Eye (tissue), 1 donor: ENCODE measurements at places on chromosomes 3 and 15.

- DNase-seq, result no peak
These were observed 227.3 kb downstream of the CACNA2D3 start for GRCh38 chr3:54349691-54350090.

DNA sequence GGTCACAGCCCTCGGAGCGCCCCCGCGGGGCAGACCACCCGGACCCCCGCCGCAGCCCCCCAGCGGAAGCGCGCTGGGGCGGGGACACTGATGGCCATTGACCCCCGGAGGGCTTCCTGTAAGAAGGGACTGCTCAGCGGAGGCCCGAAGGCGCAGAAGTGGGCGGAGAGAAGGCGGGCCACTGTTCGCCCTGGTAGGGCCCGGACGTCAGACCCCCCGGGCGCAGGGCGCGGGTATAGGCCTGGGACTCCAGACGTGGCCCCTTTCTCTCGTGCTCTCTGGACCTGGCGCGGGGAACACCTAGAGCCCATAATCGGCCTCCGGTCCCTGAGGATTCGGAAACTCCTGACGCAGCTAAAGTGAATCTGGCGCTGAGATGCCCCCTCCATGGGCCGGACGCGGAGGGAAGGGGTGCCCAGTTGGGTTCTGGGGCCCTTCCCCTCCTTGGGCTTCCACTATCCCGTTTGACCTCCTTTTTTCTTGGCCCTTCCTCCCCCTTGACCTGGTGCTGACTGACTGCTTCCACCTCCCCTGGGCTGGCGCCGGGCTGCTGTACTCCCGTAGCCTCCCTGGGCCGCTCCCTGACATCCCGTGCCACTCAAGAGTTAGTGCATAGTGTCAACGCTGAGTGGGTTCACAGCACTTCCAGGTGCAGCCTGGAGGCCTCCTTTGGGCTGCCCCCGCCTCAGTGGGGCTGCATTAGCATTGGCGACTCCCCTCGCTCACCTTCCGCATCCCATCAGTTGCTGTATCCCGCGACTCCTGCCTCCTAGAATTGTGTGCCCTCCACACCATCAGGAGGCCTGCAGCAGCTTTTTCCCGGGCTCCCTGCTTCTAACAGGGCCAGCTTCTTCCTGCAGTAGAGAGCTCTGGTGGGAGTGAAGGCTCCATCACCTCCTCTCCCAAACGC, 694 bp downstream of the ABTB1 start:
- peak; percentile 42 for DNase-seq

GRCh38 chr3:174440253-174440701, 418.9 kb upstream of the NAALADL2 start:
- DNase-seq, result no peak

- DNase-seq, result no peak
These were observed 10.1 kb downstream of the TERC start for GRCh38 chr3:169754711-169755110.

- DNase-seq, result peak; percentile 73
These were observed 90.1 kb downstream of the FBN1 start for GRCh38 chr15:48555241-48555881.

- DNase-seq, result no peak
These were observed 15.9 kb upstream of the ERC2 start for GRCh38 chr3:56484122-56484521.

- no peak for DNase-seq
These were observed 22.4 kb downstream of the CXCR6 start for GRCh38 chr3:45965653-45966052.

DNA sequence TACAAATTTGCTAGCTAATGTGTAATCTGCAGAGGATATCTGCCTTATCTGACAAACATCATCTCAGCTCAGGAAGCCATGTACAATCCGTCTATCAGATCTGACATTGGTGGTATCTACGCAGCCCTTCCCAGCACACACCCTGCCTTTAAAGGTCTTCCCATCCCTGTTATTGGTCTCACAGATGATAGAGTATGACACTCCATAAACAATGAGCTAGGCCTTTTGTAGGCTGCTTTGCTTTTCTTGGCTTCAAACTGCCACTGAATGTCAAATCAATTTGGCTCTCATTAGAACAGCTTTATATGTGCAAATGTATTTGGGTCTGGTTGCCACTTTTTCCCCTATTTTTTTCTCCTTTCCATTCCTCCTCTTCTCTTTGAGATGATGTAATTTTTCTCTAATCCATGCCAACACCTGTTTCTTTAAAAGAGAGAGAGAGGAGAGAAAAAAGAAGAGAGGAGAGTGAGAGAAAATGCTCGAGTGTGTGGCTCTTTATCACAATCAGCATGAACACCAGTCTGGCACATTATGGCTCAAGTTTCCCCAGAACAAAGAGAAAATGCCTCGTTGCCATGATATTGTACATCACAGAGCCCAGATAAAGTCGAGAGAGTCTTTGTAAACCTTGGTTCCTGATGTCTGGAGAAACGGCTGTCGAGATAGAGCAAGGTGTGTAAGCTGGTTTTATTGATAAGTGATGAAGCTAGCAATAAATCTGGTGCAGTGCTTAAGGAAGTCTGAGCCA, 80.8 kb upstream of the DPH6 start:
- DNase-seq, result peak; percentile 83

- peak; percentile 89 for DNase-seq
These were observed 109.3 kb downstream of the SHQ1 start for GRCh38 chr3:72738752-72739530.

DNA sequence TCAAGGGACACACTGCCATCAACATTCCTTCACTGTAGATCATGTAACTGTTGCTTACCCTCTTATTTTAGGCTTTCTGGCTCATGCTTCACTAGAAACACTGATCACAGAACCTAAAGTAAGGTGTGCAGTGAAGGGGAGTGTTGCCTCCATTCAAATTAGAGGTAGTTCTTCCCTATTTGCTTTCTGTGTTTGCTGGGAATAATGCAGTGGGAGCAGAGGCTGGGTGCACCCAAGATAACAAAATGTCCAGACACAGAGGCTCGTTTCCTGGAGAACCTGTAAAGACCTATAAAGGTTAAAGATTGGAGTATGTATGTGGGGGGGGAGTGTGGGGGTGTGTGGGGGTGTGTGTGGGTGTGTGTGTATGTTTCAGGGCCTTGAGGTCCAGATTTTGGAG, 2.1 kb upstream of the CLDN18 start:
- DNase-seq, result no peak

DNA sequence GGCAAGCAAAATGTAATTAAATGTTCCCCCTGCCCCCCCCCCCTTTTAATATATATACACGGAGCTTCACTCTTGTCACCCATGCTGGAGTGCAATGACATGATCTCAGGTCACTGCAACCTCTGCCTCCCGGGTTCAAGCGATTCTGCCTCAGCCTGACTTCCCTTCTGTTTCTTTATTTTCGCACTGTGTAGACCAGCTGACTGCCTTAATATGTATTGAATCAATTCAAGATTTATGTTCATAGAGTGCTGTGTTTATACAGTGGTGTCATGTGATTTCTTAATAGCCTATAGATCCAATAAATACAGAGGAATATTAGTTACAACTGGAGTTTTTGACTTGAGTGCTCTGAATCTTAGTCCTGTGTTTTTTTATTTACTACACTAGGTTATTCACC, 39.0 kb downstream of the SLC25A36 start:
- no peak for DNase-seq

GRCh38 chr3:45330510-45331295, 57.7 kb upstream of the LARS2 start:
- DNase-seq, result no peak

DNA sequence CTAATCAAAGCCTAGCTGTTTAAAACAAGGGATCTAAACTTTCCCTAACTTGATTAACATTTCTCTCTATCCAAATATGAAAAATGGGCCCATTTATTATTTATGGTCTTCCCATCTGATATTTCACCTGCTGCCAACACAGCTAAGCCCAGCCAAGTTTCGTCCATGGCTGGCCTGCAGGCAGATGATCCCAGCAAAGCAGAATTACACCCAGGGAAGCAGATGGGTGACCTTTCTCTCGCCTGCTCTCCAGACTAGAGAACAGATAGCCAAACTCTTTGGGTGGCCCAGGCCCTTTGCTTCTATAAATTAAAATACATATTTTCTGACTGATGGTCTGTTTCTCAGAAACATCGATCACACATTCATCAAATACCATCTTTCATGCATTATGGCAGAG, 1038.8 kb downstream of the AGBL1 start:
- no peak for DNase-seq

GRCh38 chr3:78888635-78889034, 879.2 kb downstream of the ROBO1 start:
- no peak for DNase-seq

DNA sequence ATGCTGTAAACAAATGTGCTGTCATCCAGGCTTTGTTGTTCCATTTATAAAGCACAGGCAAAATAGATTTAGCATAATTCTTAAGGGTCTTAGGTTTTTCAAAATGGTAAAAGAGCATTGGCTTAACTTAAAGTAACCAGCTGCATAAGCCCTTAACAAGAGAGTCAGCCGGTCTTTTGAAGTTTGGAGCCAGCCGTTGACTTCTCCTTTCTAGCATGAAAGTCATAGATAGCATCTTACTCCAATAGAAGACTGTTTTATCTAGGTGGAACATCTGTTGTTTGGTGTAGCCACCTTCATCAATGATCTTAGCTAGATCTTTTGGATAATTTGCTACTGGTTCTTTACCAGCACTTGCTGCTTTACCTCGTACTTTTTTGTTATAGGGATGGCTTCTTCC, 297.5 kb upstream of the DCBLD2 start:
- DNase-seq, result no peak

GRCh38 chr15:98953000-98953787, 54.4 kb downstream of the PGPEP1L start:
- no peak for DNase-seq
